CMK (cell line): ENCODE measurements at places on chromosomes 2 and 18.

GRCh38 chr2:9439536-9439935 lies 16.1 kb downstream of the CPSF3 start:
- no peak for DNase-seq

- no peak for DNase-seq
Measured at GRCh38 chr2:127175751-127176354, 44.2 kb downstream of the CYP27C1 start.

DNA sequence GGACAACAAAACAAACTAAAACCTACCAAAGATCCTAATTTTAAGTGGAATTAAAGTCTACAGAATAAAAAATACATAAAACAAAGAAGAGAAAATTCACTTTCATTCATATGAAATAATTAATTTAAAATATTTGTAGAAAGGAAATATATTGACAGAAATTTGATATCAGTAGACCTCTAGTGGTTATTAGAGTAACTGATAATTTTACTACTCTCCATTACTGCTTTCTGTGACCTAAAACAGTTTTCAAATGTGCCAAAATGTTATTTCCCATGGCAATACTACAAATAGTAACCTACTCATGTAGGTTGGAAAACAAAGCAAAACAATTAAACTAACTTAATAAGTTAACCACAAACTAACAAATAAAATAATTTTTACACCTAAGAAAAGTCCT lies 147.1 kb downstream of the NOL4 start:
- DNase-seq: no peak

GRCh38 chr18:24209558-24209957 lies 70.7 kb downstream of the CABYR start:
- no peak for DNase-seq

- no peak for DNase-seq
Measured at GRCh38 chr2:118443596-118443995, 355.3 kb downstream of the INSIG2 start.

DNA sequence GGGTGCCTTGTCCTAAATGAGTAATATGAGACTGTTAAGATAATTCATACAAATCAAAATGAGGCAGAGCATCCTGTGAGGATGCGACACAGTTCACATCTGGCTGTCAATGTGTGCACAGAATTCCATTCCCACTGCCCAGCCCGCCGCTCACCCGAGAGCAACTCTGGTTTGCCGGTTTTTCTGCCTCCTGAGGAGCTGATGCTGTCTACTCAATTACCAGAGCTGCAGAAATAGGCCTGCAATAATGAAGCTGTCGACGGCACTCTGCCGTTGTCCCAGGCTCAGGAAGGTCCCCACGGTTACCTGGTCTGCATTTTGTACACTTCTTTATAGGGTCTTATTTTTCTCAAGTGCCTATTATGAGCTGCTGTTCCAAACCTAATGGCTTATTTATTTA lies 55.7 kb upstream of the LYPD1 start:
- DNase-seq: no peak

DNA sequence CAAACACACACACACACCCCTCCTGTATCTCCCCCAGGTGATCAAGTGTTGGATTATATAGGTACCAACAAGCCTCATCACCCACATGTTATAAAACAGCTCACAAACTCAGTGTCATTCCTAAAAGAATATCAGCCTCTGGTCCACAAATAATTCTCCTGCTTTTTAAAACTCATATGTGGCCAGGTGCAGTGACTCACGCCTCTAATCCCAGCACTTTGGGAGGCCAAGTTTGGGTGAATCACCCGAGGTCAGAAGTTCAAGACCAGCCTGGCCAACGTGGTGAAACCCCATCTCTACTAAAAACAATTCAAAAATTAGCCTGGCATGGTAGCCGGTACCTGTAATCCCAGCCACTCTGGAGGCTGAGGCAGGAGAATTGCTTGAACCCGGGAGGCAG lies 87.8 kb downstream of the LRATD1 start:
- no peak for DNase-seq

- DNase-seq: no peak
Measured at GRCh38 chr2:16623031-16623430, 42.6 kb downstream of the CYRIA start.

DNA sequence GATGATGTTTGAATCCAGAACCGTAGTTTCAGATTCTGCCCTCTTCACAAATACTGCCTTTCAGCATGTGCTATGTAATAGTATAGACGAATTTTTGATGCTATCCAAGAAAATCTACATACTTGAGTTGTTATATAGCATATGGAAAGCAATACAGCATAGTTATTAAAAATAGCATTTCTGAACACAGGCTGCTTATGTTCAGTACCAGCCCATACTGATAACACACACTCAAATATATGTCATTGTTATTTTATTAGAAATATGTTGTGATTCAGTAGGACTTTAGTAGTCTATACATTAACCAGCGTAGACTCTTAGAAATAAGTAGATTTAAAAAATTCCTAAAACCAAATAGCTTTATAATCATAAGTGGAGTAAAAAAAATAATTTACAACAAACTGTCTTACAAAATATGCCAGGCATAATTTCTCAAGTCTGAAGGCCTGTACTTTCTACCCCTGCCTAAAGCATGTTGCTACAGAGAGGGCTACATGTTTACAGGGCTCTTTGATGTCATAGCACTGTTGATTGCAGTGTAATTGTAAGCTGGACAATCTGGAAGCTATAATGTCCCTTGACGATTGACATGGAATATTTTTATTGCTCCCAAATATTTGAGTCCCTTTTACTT lies 86.3 kb downstream of the ASXL3 start:
- DNase-seq: no peak

GRCh38 chr18:43279015-43279744 lies 1.9 kb upstream of the SYT4 start:
- DNase-seq: no peak

- DNase-seq: no peak
Measured at GRCh38 chr2:191115391-191115790, 35.4 kb downstream of the STAT4 start.

DNA sequence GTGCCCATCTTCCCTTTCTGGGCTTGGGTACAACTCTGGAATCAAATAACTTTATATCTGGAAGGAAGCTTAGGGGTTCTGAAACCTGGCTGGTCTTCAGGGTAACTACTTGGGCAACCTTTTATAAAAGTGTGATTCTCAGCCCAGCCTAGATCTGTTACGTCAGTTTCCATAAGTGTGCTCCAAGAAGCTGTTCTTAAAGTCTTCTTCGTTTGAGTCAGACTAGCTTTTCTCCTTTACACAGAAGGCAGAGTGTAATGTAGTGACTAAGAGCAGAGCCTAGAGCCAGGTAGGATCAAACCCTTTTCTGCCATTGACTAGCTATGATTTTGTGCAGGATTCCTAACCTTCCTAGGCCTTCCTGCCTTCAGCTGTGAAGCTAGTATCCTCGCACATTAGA lies 5.8 kb downstream of the ITGA6 start:
- no peak for DNase-seq

DNA sequence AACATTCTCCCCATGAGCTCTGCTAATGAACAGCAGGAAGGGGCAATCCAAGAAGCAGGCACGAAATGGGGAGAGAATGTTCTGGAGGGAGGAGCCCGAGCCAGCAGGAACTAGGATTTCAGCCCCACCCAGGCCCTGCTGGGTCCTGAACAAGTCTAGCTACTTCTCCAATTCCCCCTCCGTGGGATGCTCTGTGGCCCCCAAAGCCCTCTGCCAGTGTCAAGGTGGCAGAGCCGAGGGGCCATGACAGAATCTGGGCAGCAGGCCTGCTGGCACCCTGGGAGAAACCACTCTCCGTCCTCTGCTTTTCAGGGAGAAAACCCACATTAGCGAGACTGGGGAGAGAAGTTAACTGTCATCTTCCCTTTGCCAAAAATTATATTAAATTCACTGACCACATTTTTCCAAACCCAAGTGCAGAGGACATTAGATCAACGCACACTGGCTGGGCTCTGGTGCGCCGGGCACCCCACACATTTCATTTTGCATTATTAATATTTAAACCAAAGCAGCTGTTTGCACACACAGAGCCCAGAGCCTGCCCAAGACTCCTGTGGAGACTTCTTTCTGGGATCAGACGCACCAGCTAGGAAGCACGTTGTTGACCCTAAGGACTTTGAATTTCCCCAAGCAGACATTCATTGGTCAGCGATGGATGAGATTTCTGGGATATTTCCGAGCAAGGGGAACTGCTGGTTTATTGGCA lies 80.2 kb upstream of the PKDCC start:
- no peak for DNase-seq

GRCh38 chr18:38940863-38941531 lies 1375.4 kb upstream of the CELF4 start:
- DNase-seq: no peak

DNA sequence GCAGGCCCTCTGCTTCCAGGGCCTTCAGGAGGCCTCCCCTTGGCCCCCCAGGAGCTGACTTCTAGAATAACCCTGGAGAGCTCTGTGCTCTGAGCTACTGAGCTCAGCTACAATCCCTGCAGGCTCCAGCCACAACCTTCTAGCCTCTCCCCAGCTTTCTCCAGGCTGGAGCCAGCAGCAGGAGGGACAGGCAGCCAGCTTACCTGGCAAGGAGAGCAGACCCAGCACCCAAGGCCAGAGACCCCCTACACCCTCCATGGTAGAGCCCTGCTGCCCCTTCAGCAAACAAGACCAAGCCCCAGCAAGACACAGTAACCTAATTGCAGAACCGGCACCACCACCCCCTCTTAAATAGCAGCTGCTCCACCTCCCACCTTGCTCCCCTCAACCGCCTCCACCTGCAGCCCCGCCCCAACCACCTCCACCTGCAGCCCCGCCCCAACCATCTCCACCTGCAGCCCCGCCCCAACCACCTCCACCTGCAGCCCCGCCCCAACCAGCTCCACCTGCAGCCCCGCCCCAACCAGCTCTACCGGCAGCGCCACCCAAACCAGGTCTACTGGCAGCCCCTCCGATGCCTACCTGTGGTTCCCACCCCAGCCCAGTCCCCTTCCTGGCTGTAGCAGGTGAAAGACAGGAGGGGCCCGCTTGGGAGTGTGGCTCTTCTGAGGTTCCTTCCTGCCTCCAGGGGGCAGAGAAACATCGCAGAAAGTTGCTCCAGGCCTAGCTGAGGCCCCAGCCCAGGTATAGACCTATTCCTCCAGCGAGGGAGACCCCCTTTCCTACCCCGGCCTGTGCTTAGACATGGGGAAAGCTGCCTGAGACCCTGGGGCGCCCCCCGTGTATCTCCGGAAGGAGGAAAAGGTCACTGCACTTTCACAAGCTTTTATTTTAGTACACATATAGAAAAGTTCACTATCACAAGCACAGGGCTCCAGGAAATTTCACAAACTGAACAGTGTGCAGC lies at the start of gene ASTL:
Gene ASTL, minus strand, starts transcription at position 324 of the 967 bp plus-strand sequence. Its CDS starts 66 bp downstream, at position 258.
- no peak for DNase-seq

DNA sequence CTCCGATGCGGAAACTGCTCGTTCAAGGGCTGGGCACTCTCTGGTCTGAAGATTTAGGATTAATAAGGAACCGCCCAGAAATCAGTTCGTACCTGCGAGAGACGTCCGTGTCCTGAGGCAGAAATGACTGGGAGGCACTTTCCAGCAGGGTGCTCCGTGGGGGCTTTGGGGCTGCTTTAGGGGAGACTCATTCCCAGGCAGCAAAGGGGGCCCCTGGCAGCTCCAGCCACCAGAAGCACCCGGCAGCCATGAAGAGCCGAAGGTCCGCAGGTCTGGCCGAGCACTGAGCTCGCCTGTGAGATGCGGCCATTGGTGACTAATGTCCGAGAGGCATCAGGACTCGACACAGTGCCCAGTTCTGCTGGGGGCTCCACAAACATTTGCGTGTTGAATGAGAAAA lies 20.9 kb downstream of the KCNG2 start:
- no peak for DNase-seq

GRCh38 chr2:130729322-130730299 lies 741 bp downstream of the GPR148 start:
- DNase-seq: no peak

- DNase-seq: no peak
Measured at GRCh38 chr18:70523792-70524182, 234.9 kb downstream of the SOCS6 start.

DNA sequence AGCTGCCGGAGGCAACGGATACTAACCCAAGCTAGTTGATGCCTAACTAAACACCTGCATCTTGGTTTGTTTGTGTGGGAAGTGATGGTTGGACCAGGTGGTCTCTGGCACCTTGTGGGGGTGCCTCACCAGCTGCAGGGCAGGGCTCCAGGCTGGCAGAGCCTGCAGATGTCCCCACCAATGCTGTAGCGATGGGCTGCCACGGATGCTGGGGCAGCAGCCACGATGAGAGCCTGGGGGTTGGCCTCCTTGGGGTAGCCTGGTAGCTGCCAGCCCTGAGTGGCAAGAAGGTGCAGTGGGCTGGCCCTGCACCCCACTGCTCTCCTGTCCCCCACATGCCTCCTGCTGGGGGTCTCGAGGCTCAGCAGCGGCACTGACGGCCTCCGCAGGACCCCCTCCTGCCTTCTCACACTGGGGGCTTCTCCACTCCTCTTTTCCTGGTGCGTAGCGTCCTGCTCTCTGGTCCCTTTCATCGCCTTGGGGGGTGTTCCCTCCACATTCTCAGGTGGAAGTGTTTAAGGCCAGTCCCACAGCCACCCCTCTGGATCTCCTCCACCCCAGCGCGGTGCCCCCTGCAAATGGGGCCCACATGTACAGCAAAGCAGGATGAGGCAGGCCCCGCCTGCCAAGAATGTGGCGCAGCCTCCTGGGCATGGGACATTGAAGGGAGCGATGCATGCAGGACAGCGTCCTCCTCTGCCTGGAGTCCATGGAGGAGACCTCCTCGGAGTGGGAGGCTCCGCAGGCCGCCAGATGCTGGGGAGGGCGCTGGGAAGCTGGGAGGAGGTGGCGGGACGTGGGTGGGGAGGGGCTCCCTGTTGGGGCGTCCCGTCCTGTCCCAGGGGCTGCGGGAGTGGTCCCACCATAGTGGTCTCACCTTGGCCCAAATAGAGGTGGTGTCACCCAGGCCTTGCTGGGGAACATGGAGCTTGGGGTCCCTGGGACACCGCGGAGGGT lies 173.1 kb downstream of the ASB1 start:
- DNase-seq: no peak

DNA sequence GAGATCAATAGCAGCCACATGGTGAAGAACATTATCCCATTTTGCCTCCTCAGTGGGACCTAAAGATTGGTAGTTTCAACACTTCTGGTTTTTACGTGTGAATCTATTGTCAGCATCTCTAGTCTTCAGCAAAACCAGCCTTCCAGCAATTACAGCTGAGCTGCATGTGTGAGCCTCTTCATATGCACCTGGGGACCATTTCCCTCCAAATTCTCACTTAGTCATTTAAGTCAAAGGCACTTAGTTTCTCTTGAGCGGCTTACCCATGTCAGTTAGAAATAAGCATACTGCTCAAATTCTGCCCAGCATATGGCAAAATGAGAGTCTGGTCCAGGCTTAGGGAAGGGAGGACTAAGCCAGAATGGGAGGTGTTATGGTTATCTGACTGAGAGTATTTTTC lies 99.7 kb upstream of the NXPH2 start:
- DNase-seq: no peak

- no peak for DNase-seq
Measured at GRCh38 chr2:120877409-120877808, 141.7 kb downstream of the GLI2 start.
